NCI-H748 treated with DMSO at 0.1 percent for 48 hours (cell line): ENCODE measurements at places on chromosomes 6 and 20.

GRCh38 chr6:81938991-81939732, 186.7 kb upstream of the TENT5A start:
- no peak for DNase-seq

GRCh38 chr6:43077981-43078511, 1.9 kb downstream of the PTK7 start:
- DNase-seq, result no peak

DNA sequence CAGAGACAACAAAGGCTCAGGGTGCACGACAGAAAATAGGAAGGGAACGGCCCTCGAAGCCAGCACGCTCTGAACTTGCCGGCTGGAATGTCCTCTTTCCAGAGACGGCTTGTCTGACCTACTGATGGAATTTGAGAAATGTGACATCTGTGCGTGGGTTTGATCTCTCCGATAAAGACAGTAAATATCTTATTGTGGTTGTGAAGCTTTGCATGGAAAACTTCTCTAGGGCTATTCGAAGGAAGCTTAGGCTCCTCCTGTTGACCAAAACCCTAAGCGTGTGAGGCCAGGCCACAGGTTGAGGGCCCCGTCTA, 247.3 kb downstream of the ZNF217 start:
- DNase-seq, result no peak

DNA sequence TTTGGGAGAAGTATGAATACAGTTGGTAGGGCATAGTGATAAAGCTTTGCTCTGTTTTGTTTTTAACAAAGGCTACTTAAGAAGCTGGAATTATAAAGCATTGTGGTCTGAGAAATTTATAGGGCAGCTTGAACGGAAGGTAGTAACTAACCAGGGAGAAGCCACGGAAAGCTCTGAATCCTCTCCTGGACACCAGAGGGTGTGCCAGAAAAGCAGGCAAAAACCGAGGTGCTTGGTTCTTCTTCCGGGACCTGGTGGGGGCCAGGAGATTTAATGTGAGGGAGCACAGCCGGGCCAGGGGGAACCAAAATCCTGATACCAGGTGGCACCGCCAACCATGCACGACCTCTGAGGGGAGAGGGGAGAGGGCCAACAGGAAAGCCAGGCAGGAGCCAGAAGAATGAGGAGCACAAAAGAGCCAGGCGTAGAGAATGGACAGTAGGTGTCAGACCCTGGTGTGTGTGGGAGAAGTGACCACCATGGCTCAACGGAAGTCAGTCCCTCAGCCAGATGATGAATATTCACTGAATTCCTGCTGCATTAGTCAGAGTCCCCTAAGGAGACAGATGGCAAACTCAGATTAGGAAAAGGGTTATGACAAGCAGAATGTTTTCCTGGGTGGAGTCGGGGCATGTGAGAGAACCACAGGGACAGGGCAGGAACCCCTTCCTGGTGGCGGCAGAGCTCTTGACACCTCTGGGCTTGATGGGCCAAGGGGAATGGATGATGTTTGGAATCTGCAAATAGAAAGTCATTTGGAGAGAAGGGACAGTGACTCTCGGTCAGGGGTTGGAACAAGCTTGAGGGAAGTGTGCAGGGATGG, 262.3 kb downstream of the ZNF217 start:
- DNase-seq, result no peak

- DNase-seq, result no peak
These were observed 20.0 kb downstream of the SPAG4 start for GRCh38 chr20:35635652-35636051.

DNA sequence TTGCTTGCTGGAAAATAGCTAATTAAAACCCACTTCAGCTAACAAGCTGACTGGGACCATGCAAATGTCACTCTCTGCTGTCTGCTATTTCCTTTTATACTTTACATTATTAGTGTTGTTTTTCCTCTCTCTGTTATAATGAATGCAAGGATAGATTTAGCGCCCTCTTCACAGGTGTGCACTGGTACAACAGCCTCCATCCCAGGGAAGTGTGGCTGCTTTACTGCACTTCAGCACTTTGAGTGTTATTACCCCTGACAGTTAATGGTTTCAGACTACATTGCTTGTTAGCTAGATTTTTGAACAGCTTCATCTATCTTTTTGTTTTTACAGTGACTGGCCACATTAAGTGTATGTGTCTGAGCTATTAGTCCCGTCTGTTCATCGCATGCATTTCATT, 405.7 kb downstream of the RNF144B start:
- peak; percentile 61 for DNase-seq

DNA sequence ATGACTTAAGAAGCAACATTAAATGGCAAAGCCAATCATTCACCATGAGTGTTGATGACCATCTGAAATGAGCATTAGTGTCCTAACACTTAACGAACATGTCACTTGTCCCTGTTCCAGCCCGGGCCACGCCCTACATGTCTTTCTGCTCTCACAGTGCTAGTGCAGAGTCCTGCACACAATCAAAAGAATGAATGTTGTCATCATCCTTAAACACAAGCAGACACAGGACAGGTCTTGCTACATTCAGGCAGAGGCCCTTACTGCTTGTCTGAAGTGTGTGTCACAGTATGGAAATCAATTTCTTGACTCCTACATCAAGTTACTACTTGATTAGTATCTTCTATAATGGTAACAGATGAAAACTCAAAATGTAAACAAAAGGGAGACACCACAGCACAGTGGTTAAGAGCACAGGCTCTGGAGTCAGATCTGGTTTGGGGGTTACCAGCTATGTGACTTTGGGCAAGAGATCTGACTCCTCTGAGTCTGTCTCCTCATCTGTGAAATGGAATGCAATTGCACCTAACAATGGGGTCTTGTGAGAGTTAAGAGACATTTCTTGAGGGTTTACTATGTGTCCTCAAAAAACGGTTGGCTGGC, 17.4 kb downstream of the UBE2V1 start:
- DNase-seq, result no peak

- no peak for DNase-seq
These were observed 8.9 kb downstream of the TGIF2 start for GRCh38 chr20:36582322-36582721.

DNA sequence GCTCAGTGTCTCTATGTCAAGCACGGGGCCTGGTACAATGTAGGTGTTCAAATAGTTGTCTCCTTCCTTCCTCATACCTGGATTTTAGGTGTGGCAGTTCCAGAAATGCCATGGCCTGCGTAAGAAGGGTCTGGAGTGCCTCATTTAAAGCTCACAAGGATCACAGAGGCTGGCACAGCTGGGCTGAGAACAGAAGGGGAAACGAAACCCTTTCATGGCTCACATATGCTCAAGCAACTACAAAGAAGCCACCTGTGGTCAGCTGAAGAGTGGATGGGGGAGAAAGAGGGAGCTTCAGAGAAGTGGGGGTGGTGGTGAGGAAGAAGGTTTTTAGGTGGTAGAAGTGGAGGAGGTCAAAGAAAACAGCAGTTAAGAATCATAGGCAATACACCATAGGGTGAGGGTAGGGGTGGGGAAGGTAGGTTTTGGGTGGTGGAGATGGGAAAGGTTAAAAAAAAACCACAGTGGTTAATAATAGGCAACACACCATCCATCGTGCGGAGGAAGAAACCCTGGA, 17.0 kb upstream of the TOP1 start:
- no peak for DNase-seq

DNA sequence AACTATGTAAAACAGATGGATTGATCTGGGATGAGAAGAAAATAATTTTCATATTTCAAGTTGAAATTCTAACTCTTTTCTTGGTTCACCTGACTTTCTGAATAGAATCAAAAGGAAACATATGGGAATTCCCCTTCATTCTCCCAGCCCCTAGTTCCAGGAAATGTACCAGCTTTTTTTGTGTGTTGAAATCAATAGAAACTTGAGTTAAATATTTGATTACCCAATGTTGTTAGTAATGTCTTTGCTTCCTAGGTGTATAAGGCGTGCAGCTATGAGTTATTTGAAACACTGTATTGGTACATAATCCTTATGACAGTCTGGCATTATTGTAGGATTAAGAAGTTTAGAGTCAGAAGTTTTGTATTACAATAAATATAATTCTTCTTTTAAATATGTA, 21.5 kb downstream of the VNN2 start:
- DNase-seq, result no peak

- no peak for DNase-seq
These were observed 131.0 kb upstream of the IFNGR1 start for GRCh38 chr6:137349856-137350830.

DNA sequence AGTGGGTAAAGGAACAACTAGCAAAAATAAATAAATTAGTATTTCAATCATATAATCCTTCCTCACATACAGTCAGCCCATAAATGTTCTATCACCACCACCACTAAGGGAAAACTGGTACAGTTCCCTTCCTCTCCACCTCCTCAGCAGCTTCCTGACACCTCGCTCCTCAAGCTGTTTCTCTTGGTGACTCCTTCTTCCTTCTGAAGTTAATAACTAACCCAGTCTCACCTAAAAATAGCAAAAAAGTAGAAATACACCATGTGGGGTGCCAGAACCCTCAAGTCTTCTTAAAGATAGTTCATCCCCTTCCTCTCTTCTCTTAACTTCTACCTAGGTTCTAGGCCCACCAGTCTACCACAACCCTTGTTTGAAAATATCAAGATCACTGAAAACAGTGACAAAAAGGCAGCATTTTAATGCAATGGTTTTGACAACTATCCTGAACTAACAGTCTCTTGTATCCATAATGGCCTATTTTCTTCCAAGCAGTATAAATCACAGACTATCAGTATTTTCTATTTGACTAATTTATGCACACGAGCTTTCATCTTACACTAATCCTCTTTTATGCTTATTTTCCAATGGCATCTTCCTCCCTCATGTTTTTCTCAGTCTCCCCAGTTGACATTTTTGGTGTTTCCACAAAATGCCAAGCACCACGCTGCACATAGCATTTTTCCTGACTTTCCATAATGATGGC, 85.5 kb downstream of the KHDC1L start:
- DNase-seq, result no peak

- no peak for DNase-seq
These were observed 55.2 kb upstream of the TAGAP start for GRCh38 chr6:159099961-159100360.

- peak; percentile 32 for DNase-seq
These were observed 100.2 kb downstream of the PREP start for GRCh38 chr6:105302617-105303128.

DNA sequence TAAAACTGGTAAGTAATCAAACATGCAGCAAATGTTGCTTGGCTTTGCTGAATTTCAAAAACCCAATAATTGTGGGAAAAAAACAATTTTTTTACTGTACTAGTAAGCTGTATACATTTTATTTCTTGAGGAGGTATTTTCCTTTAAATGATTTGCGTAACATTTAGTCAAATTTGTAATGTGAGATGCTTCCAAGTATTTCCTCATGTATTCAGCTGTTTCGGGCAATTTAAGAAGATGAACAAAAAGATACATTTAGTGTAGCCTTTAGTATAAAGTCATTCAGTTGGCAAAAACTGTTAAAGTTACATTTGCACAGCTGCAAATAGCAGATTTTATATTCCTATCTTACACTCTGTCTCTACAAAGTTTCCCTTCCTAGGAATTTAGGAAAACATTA, 186.1 kb upstream of the SCGN start:
- no peak for DNase-seq

DNA sequence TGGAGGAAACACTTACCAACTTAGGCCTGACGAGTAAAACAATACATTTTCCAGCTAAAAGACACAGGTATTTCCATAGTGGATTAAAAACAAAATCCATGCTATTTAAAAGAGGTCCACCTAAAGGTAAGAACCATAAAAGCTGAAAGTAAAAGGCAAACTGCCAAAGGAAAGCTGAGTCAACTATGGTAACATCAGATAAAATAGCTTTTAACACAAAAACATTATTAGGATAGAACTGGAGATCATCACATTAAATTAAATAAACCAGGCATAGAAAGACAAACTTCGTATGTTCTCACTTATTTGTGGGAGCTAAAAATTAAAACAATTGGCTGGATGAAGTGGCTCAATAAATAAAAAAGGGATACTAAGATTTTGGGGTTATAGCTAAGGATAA, 166.8 kb upstream of the SLC22A16 start:
- no peak for DNase-seq
